ENCODE measurements at places on chromosomes 2 and 18.

- no peak for DNase-seq
Measured at GRCh38 chr2:170467568-170468422, 247.3 kb upstream of the SP5 start.

- DNase-seq = no peak
Measured at GRCh38 chr2:9885036-9885684, 41.9 kb downstream of the TAF1B start.

DNA sequence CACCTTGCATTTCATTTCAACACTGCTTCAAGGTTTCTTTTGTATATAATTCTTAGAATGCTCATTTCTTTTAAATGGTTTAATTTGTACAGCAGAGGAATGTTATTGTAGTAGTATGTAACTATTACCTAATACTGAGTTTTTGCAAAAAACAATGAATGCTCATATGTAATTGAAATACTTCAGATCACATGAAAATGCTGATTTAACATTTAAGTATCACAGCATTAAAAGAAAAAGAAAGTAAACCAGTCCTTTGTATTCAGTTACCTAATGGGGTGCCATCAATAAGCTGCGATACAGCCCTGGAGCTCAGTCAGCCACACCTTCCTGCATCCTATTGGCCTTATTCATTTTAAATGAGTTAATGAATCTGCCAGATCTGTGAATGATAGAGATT lies 45.3 kb upstream of the ITM2C start:
- DNase-seq = no peak

DNA sequence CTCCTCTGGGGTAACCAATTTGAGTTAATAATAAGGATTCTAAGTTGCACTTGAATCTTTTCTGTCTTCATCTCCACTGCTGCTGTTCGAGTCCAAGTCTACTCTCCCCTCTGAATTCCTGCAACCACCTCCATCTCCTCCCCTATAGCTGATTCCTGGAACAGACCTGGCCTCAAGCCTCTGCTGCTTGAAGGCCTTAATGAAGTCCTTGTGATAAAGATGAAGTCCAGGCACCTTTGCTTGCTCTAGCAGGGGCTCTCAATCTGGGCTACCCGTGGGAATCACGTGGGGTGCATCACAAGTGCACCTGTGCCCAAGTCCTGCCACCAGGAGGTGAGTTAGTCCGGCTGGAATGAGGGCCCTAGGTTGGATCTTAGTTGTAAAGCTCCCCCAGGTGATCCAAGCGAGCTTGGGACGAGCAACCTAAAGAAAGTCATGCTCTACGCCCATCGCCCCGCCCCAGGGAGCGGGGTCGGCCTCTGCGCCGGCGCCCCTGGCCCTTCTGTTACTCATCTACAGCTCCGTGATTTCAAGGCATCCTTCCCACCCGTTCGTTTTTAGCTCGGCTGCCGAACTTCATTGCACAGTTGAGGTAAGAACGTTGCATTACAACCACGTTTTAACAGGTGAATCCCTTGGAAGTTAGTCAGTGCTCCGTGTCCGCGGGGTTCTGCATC lies 905 bp upstream of the IAH1 start:
- no peak for DNase-seq

GRCh38 chr2:102520009-102520408 lies 47.0 kb downstream of the SLC9A4 start:
- DNase-seq = no peak

DNA sequence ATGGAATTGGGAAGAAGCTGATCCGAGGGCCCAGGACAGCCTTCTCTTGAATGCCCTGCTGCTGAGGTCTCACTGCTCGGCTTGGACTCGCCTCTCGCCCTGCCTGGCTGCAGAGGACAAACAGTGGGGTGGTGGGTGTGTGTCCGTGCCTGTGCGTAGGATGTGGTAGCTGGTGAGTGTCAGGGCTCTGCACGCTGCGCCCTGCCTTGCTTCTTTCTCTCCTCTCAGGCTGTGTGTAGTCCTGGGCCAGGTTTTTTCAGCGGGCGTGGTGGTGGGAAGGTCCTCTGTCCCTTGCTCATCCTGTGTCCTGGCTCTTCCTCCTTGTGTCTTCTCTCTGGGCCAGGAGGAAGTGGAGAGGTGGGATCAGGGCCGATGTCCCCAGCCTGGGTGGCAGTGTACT lies 44.8 kb downstream of the RRM2 start:
- no peak for DNase-seq

- DNase-seq = no peak
Measured at GRCh38 chr2:135256531-135257260, 204.6 kb downstream of the RAB3GAP1 start.

DNA sequence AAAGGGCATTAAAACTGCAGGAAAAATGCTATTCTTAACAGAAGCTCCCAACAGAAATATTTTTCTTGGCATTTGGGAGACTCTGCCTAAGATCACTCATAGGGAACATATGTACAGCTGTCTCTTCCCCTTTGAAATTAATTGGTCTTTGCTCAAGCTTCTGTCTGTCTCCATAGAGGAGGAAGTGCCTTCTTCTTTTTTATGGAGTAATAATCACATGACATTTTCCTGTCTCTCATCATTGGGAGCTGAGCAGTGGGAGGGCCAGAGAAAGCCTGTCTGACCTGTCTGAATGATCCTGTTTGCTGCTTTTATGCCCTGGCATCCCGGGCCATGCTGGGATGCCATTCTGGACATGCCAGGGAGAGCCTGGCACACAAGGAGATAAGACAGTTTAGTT lies 145.6 kb downstream of the AQP4 start:
- DNase-seq = no peak

DNA sequence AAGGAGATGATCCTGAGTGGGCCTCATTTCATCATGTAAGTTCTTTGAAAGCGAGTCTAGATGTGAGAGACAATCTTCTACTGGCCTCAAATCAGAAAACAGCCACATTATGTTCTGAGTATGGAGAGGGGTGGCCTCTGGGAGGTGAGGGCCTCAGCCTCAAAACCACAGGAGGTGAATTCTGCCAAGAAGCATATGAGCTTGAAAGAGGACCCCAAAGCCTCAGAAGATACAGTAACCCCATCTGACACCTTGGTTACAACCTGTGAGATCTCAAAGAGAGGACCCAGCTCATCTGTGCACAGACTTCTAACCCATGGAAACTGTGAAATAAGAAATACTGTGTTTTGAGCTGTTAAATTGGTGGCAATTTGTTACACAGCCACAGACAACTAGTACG lies 200.1 kb downstream of the ARHGAP15 start:
- no peak for DNase-seq
